ENCODE measurements at places on chromosomes 7 and 10.

GRCh38 chr7:23346316-23346715 is 47.2 kb downstream of the MALSU1 start:
- no peak for DNase-seq

DNA sequence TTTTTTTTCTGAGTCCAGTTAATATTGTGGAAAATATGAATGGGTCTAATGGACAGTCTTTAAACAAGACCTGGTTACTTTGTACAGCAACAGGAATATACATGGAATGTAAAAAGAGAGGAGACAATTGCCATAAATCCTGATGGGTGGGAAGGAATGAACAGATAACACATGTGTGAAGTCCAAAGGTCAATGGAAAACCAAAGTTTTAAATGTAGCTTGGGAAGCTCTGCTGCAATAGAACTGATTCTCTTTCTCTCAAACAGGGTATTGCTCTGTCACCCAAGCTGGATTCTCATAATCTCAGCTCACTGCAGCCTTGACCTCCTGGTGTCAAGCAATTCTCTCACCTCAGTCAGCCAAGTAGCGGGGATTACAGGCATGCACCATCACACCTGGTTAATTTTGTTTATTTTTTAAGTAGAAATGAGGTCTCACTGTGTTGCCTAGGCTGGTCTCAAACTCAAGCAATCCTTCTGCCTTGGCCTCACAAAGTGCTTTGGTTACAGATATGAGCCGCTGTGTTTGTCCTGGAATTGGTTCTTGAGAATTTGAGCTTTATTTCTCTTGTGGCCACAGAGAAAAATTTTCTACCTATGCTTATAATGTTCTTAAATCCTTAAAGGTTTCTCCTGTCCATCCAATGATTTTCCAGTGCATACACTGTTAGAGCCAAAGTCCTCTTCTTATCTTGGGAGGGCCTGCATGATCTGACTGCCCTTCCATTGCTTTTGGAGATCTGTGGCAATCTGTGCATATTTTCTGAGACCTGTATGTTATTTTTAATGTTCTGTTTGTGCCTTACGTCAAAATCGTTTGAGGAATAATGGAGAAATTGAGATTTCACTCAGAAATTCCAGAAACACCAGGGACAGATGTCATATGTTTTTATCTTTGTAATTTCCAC is 30.7 kb upstream of the ZNF92 start:
- no peak for DNase-seq

- no peak for DNase-seq
Observed at GRCh38 chr10:32317795-32318357, 29.1 kb downstream of the EPC1 start.

GRCh38 chr7:53744403-53744760 is 708.9 kb downstream of the POM121L12 start:
- peak; percentile 48 for DNase-seq

DNA sequence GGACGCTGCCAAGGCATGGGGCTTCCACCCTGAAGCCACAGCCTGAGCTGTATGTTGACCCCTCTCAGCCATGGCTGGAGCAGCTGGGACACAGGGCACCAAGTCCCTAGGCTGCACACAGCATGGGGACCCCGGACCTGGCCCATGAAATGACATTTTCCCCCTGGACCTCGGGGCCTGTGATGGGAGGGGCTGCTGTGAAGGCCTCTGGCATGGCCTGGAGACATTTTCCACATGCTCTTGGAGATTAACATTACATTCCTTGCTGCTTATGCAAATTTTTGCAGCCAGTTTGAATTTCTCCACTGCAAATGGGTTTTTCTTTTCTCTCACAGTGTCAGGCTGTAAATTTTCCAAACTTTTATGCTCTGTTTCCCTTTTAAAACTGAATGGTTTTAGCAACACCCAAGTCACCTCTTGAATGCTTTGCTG is 463.6 kb downstream of the ZWINT start:
- DNase-seq = no peak

GRCh38 chr7:6648066-6648814 is 11.1 kb downstream of the ZNF316 start:
- DNase-seq = no peak

DNA sequence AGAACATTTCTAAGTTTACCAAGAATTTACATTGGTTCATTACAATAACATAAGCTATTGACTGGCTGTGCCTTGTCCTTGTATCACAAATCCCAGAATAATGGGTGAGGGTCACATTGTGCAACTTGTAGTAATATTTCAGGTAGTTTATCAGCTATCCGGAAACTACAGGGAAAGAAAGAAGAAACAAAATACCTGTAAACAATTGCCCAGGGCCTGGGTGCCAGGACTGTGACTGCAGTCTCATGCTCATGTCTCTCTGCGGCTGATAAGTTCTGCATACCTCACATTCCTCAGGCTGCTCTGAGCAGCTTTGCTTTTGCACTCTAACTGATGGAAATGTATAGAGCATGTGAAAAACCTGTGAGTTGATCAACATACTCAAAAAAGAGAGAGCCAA is 131.8 kb upstream of the TRIM24 start:
- no peak for DNase-seq

DNA sequence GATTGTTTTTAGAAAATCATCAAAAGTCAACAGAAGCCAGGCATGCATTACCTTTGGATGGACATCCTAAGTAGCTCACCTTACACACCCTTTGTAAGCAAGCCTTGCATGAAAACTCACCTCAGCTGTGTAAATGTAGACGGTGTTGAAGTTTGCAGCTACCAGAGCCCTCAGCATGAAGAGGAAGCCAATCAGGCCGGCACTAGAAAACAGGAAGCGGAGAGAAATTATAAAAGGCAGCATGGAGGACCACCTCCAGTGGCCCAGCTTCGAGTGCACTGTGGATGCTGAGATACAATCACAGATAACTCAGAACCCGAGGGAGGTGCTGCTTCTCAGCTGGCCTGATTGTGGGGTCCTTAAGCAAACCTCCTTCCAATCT is 75.3 kb downstream of the SVOPL start:
- DNase-seq = no peak

- DNase-seq = no peak
Observed at GRCh38 chr10:76644476-76644875, 993.1 kb downstream of the KCNMA1 start.

GRCh38 chr10:57844387-57844998 is 423.2 kb downstream of the IPMK start:
- no peak for DNase-seq

DNA sequence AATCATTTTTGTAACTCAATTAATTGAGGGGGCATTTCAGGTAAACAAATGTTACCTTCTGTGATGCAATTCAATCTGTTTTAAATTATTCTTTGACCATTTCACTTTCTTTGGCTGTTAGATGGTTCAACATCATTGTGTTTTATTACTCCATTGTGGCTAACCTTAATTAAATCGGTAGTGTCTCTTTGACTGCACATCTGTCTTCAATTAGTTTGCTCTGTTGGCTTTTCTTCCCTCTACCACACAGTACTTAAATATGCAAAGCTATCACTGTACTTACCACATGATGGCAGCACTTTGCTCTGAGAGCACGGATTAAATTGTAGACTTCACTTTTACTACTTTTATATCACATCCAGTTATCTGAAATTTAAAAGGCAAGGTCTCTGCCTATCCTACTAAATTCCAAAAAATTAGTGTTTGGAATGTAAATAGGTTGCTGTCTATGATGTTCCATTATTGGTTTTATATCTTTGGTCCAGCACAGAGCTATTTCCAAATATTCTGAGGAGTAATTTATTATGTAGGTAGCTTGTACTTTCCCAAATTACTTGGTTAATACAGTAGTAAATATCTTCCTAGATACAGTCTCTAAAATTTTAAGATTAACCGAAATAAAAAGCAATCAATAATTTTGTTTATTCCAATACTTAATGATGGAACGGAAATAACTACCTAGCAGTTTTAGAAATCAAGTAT is 352.0 kb downstream of the PCLO start:
- DNase-seq = no peak

DNA sequence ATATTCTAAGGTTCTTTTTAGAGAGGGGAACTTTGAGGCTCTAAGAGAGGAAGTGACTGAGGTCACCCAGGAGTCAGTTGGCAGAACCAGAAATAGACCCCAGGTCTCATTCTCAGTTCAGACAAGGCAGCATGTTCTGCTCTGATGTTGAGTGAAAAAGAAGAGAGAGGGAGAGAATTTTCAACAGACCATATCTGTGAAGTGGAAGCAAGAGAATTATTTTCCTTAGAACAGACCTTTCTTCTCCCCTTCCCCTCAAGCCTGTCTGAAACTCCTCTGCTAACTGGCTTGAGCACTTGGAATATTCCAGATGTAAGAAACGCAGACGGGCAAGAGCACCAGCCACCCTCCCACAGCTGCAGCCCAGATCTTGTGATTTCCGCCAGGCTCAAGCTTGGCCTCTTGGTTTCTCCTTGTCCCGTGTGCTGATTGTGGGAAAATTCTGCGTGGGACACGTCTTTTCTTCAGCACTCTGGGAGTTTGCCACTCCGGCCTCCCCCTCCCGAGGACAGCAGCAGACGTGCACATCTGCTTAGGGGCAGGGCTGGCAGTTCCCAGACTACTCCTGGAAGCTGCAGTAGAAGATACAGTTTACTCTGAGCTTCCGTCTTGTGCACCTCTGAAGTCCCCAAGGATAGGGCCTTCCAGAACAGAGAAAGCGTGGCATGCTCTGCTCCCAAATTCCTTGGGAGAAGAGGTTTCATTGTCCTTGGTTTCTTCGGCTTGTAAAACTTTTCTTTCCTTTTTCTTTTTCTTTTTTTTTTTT is 22.7 kb upstream of the IKZF1 start:
- DNase-seq = no peak

GRCh38 chr10:58435297-58435985 is 50.2 kb downstream of the TFAM start:
- DNase-seq = no peak

DNA sequence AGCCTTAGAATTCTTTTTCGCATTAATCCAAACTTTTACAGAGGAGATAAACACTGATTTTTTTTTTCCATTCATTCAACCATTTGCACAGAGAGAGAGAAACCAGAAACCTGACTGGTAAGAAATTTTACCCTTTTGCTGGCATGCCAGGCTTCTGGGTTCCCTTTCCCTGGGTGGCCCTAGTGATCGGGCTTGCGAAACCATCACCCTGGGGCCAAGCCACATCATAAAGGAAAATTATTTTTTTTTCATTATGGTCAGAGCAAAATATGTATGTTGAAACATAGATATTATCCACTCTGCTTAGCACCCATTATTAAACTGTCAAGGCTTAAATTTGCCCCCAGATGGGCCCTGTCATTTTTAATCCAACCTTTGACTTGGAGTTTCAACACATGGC is 55.4 kb upstream of the INHBA start:
- no peak for DNase-seq

GRCh38 chr10:124414076-124414475 is 4.6 kb downstream of the OAT start:
- no peak for DNase-seq

- DNase-seq = no peak
Observed at GRCh38 chr7:81562581-81562980, 207.3 kb downstream of the HGF start.

GRCh38 chr7:98178321-98178720 is 32.9 kb upstream of the BHLHA15 start:
- peak; percentile 82 for DNase-seq

GRCh38 chr10:131874991-131875451 is 25.8 kb upstream of the PPP2R2D start:
- peak; percentile 76 for DNase-seq
